ENCODE measurements at places on chromosomes 2 and 18.

DNA sequence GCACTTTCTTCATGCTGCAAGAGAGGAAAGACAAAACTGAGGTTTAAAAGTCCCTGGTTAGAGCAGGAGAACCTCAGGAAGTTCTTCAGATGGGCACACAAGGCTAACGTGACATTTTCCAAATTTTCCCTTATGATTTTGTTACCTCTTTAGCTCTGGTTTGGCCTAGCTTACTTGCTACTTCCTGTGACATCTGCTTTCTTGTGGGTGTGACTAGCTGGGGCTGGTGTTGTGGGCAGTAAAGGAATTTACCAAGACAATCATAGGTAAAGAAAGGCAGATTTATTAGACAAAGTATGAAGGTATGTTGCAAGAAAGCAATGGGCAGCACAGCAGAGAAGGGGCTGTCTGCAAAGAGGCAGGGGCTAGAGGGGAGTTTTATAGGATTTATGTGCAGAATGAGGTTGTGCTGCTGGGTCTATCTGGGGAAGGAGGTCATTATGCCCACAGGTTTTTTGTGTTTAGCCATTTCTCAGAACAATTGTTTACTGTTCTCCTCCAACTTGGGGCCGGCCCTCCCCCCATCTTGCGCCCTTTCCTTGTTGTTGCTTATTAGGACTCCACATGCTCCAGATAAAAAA is 6.7 kb upstream of the TNP1 start:
- no peak for ATAC-seq

GRCh38 chr2:20191714-20192569 is 33.0 kb downstream of the SDC1 start:
- no peak for ATAC-seq

DNA sequence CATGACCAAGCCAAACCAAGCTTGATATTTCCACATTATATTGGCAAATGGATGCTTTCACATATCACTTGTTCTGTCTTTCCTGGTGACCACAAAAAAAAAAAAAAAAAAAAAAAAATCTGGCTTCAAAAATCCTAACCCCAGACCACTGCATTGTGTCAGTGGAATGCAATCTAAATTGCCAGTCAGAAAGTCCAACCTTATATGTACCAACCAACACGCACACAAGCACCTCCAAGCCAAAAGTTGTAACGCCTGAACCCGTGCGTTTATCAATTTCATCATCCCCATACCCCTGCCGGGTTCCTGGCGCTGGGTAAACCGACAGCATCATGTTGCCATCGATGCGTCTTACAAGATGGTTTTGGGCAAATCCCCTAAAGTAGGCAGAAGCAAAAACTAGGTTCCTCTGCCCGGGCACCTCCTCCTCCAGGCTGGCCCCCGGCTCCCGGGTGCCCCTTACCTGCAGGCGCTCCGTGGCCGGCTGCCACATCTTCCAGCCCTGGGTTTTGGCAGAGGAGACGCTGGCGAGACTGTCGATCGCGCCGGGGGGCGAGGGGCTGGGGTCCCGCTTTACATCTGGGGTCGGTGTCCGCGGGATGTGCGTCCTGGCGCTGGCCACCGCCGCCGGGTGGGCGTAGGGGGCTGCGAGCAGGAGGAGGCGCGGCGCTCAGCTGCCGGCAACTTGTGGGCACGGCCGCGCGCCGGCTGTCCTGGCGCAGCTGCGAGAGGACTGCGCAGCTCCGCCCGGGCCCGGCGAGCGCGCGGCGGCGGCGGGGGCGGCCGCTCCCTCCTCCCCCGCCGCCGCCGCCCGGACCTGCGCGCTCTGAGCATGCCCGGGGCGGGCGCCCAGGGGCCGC is at the start of gene PID1:
Gene PID1 (minus strand): TSS at position 737 of the 860 bp plus-strand sequence. CDS start 244 bp downstream, at position 493.
- peak; percentile 90 for ATAC-seq

DNA sequence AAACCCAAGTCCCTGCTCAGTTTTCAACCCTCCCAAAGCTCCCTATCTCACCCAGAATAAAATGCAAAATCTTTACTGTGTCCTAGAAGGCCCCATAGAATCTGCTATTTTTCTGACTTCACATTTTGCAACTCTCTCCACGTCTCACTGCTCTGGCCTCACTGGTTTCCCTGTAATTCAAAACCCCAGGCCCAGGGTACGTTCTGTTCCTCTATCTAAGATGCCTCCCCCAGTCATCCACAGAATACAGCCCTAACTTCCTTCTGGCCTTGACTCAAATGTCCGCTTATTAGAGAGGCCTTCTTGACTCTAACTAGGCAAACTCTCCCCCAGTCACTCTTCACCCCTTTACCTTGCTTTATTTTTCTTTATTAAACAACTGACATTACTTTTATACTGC is 42.0 kb downstream of the FAM161A start:
- ATAC-seq = no peak

DNA sequence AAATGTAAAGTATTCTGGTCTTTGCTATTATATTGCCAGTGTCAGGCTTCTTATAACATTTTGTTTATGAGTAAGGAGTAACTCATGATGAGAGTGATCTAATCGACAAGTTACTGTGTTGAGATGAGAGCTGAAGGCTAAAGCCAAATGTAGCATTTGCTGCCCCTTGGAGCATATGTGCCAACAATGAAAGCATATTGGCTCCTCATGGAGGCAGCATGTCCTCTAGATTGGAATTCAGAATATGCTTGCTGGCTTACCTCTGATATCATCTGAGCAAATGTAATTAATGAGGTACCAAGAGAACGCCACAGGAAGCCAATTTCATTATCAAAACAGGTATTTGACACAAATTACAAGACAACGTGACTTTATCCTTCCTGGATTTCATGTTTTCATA is 781.1 kb upstream of the FSHR start:
- ATAC-seq = no peak

GRCh38 chr2:149766339-149766738 is 178.8 kb upstream of the MMADHC start:
- ATAC-seq = no peak

GRCh38 chr2:68730828-68731227 is 3.8 kb upstream of the ARHGAP25 start:
- no peak for ATAC-seq

- peak; percentile 39 for ATAC-seq
These were observed 18.8 kb downstream of the TGOLN2 start for GRCh38 chr2:85308896-85309555.

DNA sequence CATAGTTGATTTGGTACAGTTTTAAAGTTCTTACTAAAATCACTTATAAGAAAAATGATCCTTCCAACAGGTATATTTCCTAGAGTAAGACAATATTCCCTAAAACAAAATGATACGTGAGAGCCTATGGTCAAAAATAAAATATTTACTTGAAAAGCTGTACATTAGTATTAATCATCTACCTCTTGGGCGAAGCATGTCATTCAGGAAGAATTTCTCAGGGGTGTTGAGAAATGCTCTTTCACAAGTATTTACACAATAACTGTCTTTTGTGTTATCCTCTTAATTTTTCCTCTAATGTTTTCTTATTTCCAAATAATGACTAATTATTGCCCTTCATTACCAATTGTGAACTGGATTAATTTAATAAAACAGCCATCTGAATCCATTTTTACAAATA is 466.3 kb downstream of the SATB2 start:
- ATAC-seq = no peak

DNA sequence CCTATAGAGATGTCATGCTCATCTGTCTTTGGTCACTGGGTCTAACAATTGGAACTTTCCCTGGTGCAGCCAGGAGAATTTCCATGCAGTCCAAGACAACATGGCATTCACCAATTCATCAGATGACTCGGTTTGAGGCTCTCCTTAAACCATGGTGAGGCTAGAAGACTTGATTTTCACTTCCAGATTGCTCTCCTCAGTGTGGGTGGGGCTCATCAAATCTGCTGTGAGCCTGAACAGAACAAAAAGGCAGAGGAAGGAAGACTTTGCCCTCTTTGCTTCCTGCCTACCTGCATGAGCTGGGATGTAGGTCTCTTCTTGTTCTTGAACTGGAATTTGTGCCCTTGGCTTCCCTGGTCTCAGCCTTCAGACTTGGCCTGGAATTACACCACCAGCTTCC is 203.4 kb upstream of the TRIB2 start:
- no peak for ATAC-seq

GRCh38 chr2:132549935-132550670 is 119.9 kb downstream of the LYPD1 start:
- ATAC-seq = peak; percentile 90

- no peak for ATAC-seq
These were observed 758.8 kb upstream of the DDX18 start for GRCh38 chr2:117055499-117056375.

GRCh38 chr2:197349699-197350098 is 39.1 kb upstream of the ANKRD44 start:
- no peak for ATAC-seq

GRCh38 chr18:50163505-50163904 is 31.4 kb downstream of the MYO5B start:
- no peak for ATAC-seq

- no peak for ATAC-seq
These were observed 279.8 kb downstream of the AFF3 start for GRCh38 chr2:99862566-99862965.

DNA sequence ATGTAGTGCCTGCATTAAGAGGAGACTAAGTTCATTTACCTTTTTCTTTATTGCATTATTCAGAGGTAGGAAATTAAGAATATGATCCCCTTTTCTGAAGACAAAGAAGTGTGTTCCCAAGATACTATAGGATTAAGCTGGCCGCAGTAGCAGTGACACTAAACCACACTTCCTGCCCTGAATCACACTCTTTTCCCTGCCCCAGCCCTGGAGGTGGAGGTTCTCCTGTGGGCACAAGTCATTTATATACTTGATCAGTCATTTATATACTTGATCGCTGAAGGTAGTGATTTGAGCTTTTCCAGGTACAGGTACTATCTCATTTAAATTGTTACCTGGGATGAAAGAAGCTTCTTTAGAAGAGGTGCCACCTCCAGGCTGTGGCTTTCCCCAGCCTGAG is 78.6 kb downstream of the ARMC9 start:
- no peak for ATAC-seq

DNA sequence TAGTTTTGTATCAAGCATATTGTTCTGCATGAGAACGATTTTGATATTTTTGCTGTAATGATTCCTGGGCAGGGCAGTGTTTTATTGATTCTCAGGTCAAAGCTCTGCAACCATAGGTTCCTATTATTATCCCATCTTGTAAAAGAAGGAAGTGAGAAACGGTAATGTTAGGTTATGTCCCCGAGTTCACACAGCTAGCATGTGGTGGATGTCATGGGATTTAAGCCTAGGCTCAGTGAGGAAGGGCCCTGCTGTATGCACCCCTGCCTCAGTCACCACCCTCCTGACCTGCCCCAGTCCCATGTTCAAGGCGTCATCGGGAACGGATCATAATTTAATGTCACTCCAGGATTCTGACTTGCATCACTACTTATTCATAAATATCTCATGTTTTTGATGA is 10.7 kb downstream of the ACP1 start:
- ATAC-seq = no peak

- ATAC-seq = no peak
These were observed 137.8 kb upstream of the RND3 start for GRCh38 chr2:150625303-150625702.

GRCh38 chr2:120294008-120294340 is 41.3 kb downstream of the RALB start:
- no peak for ATAC-seq

DNA sequence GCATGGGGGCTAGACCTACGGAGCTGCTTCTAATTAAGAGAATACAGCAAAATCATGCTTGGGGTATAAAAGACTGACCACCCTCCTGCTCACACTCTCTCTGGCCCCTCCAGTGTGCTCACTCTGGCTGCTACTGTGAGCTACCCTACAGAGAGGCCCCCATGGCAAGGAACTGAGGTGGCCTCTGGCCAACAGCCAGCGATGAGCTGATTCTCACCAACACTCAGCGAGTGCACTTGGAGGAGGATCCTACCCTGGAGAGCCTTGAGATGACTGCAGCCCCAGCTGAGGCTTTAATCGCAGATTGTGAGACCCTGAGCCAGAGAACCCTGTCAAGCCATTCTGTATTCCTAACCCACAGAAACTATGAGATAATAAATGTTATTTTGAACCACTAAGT is 88.2 kb downstream of the GFPT1 start:
- ATAC-seq = peak; percentile 48

DNA sequence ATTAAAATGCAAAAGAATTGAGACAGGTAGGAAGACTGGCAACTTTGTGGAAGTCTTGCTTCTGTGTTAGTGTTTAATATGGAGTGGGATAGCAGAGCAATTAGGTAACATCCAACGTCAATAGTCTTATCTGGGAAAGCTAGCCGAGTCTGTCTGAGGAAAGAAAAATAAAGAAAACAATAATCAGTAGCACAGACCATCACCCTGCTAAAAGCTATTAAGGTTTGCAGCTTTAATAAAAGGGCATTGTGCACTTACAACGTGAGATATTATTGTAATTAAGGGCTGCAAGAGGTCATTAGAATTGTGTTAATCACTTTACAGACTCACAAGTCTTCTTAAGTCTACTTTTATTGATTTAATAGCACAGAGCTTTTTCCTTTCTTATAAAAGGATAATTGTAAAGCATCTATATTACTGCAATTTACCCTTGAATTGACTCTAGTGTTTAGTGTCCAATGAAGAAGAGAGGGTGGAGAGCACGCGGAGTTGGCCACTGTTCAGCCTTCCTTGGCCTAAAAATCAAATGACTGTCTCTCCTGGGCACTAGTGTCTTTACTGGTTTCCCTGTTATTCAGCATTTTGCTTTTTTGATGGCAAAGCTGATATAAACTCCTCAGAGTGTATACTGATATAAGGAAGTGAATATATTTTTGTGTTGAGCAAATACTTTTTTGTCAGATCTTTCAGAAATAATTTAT is 2.0 kb downstream of the CDH7 start:
- ATAC-seq = no peak

- ATAC-seq = no peak
These were observed 89.7 kb downstream of the FARSB start for GRCh38 chr2:222566229-222566628.
